ENCODE measurements at places on chromosomes 7 and 10.

DNA sequence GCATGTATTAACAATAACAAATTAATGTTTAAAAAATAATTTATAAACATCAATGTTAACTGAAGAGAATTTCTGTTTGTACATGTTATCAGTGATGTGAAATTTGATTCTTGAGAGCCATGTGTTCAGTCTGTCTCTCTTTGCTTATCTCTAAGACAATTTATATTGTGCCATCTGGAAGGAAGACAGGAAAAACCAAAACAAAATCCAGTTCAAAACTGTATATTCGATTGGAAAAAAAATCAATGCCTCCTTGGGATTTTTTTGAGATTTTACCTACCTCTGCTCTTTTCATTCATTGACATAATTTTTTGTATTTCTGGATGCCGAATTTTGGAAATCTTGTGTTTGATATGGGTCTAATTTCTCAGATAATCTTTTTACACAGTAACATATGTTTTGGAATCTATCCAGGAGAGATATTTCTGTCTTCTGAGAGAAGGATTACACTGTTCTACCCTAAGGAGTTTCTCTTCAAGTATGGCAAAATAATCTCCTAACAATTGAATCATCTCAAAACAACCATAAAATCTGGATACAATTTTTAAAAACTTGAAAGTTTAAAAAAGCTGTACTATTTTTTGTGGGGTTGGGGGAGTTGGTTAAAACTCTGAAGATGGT is 311.9 kb upstream of the GNAI1 start:
- DNase-seq = no peak

GRCh38 chr10:108064746-108065260 is 900.3 kb upstream of the SORCS1 start:
- DNase-seq = no peak

DNA sequence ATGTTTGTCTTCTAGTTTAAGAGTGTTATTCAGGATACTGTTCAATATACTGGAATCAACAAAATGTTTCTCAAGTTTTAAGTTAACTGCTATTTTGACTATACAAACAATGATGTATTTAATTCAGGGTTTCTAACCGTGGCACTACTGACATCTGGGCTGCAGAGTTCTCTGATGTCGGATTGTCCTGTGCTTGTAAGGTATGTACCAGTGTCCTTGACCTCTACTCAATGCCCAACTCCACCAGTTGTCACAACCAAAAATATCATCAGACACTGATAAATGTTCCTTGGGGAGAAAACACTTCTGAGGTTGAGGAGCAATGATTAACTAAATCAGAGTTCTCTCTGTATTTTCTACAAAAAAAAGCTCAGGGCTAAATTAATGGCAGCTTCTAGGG is 301.5 kb downstream of the PARD3 start:
- no peak for DNase-seq

GRCh38 chr7:157521061-157521731 is 184.4 kb downstream of the DNAJB6 start:
- DNase-seq = peak; percentile 6

- no peak for DNase-seq
Observed at GRCh38 chr10:77028042-77028441, 609.6 kb downstream of the KCNMA1 start.

DNA sequence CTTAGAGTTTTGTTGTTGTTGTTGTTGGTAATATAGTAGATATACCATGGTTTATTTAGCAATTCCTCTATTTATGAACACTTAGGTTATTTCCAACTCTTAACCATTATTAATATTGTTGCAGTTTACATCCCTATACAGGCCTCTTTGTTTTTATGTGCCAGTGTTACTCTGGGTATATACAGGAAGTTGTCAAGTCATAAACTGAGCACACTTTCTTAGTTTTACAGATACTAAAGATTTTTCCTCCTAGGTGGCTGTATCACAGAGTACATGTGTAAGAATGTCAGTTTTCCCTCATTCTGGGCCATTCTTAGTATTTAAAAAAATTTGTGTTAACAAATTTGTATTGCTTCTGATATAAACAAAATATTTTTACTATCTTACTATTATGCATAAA is 128.4 kb downstream of the ARL4A start:
- DNase-seq = no peak

DNA sequence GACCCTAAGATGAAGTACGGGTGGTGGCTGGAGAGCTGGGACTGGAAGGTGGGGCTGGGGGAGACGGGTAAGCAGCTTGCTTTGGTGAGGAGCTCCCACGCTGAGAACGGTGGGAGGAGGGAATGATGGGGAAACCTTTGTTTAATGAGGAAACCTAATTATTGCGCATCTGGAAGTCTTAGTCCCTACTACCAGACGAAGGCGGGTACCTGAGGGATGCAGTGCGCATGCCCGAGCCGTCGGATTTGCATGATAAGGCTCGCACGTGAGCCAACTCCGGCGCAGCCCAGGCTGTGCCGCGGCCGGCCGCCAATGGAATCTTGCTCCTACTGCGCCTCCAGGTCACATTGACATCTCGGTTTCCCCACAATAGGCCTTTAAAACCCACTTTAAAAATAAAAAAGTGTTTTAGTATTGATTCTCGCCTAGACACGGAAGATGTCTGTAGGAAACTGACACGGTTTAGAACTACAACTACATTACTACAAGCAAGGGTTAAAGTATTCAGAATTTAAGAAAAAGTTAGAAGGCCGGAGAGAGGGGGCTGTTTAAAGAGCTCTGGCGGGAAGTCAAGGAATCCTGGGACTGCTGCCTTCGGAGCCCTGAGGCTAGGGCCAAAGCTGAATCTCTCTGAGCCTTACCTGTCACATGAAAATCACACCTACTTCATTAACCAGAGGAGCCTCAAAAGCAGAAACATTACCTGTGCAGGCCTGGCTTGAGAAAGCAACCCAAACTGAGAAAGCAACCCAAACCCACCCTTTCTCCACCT is 12.1 kb upstream of the DLX6 start:
- DNase-seq = no peak

DNA sequence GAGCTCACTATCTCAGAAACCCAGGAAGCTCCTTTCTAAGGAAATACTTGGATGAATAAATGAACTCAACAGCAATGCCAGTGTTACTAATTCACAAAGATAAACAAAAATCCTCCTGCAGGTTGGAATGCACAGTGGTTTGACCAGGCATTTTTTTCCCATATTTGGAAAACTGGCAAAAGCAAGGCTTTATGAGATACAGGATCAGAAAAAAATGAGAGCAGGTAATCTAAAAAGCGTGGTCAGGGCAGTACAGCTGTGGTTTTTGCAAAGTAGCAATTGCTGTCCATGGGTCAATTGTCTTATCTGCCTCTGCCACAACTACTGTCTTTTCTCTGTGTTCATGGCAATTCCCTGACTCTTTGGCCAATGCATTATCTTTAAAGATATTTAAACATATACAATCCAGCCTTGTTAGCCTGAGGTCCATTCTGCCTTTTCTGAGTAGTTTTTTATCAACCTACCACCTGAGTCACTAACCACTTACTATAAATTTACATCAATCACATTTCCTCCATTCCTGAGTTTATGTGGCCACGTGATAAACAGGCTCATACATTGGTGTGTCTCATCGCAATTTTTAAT is 564.5 kb upstream of the IGFBP3 start:
- no peak for DNase-seq

GRCh38 chr7:48728799-48729198 is 195.5 kb upstream of the CDC14C start:
- no peak for DNase-seq
